ENCODE measurements at places on chromosomes 2 and 18.

DNA sequence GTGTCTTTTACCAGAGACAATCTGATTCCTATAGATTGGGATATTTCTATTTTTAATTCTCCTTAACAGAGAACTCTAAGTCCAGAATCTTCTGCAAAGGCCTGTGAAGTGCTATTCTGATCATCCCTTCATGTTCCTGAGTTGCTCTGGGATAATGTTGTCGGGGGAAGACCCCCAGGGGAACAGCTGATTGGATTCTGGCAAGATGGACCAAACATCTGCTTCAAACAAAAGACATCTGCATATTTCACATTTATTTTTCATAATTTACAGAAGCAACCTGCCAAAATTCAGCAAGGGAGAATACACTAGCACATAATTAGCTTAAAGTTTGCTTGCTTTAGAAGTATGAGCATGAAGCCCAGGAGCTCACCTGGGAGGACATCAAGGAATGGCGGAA is 116.0 kb upstream of the ETAA1 start:
- DNase-seq = no peak

DNA sequence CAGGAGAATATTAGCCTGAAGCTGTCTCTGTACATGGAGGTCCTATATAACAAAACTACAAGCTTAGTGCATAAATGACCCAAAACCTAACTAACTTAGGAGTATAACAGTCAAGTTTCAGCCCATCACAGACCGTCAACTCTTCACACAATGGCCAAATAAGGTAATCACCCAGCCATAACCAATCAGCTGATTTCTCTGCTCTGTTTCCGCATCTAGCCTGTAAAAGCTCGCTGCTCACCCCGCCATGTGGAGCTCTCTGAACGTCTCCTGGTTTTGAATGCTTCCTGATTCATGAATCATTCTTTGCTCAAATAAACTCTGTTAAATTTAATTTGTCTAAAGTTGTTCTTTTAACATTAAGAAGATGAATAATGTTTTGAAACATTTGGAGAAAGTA is 593.6 kb downstream of the TMX3 start:
- no peak for DNase-seq

- no peak for DNase-seq
Measured at GRCh38 chr18:49162226-49162864, 211.6 kb upstream of the SMAD7 start.

GRCh38 chr18:25819746-25820363 is 270.6 kb downstream of the SS18 start:
- DNase-seq = no peak

GRCh38 chr2:144405982-144406788 is 113.7 kb downstream of the ZEB2 start:
- no peak for DNase-seq

DNA sequence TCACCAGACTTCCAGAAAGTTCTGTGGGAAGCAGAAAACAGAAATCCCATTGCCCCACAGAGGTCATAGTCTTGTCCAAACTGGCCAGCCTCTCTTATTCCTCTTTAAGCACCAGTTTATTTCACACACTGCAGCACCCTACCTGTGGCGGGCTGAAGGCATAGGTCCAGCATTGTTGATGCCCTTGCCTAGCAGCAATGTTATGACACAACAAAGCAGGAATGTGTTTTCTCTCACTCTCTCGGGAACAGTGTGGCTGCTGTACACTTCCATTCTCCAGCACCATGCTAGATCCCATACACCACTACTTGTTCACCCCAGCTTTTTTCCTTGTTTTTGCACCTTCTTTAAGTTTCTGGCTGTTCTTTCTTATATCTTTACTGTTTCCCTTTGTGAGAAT is 181.6 kb downstream of the DNAH6 start:
- no peak for DNase-seq

DNA sequence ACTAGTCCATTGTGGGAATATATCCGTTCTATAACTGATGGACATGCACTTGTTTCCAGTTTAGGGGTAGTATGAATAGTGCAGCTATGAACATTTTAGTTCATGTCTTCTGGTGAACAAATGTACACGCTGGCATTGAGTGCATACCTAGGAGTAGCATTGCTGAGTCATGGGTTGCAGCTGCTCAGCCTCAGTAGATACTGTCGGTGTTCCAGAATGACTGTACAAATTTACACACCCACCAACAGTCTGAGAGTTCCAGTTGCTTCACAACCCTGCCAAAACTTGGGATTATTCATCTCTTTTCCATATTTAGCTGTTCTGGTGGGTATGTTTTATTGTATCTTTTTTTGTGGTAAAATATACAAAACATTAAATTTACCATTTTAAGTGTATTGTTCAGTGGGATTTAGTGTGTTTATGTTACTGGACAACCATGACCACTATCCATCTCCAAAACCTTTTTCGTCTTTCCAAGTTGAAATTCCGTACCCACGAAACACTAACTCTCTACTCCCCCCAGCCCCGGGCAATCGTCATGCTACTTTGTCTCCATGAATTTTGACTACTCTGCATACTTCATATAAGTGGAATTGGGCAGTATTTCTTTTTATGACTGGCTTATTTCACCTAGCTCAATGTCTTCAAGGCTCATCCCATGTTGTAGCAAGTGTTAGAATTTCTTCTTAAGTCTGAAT is 281.0 kb downstream of the PRKCE start:
- DNase-seq = peak; percentile 84

- no peak for DNase-seq
Measured at GRCh38 chr2:38560092-38560491, 42.6 kb downstream of the HNRNPLL start.

GRCh38 chr2:215498431-215498830 is 62.6 kb upstream of the FN1 start:
- DNase-seq = peak; percentile 72

DNA sequence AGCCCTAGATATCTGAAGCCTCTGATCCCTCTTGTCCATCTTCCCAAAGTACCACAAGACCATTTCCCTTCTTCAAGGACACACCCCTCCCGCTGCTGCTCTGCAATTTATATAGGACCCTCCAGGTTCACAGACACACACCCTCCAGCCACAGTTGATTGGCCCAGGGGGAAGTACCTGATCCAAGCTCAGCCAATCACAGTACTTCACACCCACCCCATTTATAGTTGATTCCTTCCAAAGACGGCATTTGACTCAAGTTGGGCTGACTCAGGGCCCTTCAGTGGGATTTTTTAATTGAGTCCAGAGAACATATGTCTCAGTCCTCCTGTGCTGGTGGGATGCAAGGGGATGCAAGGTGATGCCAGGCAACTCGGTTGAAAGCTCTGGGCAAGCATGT is 59.2 kb downstream of the GYPC start:
- DNase-seq = no peak

GRCh38 chr2:71849607-71850305 is 297.9 kb downstream of the CYP26B1 start:
- no peak for DNase-seq

DNA sequence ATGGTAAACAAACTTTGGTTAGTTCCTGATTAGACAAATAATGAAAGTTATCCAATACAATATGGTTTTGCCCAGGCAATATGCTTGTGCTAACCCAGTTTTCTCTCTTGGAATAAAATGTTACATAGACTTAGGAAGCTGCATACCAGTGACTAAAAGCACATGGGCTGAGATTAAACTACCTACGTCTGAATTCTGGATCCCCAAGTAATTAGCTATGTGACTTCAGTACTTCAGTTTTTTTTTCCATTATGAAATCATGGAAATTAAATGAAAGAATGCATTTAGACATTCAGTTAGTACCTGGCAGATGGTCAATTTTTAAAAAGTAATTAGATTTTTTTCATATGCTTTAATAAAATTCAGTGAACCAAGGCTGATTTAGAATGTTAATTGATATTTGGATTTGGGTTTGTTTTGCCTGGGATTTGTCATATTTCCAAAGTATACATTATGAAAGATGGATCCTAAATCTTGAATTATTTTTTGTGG is 213.9 kb downstream of the PTH2R start:
- DNase-seq = no peak

- no peak for DNase-seq
Measured at GRCh38 chr2:241514986-241515737, 6.8 kb upstream of the STK25 start.

DNA sequence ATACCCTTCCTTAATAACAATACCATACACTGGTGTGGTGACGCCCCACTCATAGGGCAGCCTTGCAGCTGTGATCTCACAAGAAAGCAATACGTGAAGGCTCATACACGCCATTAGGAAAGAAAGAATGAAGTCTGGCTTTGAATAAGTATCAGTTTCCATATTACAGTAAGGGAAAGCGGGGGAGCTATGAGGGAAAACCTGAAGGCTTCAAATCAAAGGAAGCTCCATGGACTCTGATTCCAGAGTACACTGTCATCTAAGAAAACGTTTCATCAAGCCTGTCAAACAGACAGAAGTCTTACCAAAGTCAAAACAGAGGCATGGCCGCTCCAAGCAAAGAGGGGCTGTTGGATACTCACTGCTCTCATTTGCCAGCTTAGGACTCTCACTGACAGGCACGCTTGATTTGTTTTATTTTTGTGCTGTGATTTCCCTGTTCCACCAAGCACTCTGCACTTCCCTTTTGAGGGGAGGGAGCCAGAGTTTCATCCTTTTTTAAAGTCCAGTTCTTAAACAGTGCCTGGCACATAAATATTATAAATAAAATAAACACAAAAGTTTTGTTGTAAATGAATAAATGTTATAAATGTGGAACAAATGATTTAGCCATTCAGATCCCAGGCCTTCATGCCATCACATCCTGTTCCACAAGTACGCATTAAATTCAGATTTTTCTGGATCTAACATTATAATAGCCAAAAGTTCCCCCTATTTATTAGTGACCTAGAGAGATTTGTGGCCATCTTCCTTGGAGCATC is 221.2 kb downstream of the PIEZO2 start:
- DNase-seq = peak; percentile 36

DNA sequence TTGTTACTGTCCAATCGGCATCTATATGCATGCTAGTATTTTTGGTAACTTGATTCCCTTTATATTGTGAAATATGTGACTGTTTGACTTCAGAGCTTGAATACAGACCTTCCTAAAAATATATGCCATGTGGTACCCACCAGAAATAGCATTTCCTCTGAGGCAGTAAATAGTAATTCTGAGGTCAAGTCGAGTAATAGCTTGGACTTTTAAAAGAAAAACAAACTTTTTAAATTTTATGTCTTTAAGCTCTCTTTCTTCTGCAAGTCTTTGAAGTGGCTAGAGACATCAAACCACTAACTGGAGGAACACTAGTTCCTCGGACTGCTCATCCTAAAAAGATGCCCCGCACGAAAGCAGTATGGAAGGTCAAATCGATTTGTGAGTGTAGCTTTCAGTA is 396.8 kb upstream of the SLC14A2 start:
- no peak for DNase-seq

- DNase-seq = no peak
Measured at GRCh38 chr2:201183365-201183727, 405 bp downstream of the CASP10 start.

GRCh38 chr2:200193331-200193730 is 113.2 kb upstream of the SPATS2L start:
- DNase-seq = no peak

- DNase-seq = no peak
Measured at GRCh38 chr2:135743860-135744259, 2.2 kb downstream of the UBXN4 start.

DNA sequence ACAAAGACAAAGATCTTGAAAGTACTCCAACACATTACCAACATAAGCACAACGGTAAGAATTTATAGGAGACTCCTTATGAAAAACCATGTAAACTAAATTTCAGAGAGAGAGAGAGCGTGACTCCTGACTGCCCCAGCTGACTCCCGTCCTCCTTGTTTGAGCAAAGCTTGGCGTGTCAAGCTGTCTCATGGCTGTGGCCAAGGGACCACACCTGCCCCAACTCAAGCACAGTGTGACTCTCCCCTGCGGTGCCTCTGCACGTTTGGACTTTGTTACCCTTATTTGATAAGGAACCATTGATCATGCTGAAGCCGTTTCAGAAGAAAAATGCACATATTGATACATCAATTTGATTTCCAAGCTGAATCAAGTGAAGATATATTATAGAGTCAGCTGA is 124.8 kb downstream of the COL6A3 start:
- no peak for DNase-seq

DNA sequence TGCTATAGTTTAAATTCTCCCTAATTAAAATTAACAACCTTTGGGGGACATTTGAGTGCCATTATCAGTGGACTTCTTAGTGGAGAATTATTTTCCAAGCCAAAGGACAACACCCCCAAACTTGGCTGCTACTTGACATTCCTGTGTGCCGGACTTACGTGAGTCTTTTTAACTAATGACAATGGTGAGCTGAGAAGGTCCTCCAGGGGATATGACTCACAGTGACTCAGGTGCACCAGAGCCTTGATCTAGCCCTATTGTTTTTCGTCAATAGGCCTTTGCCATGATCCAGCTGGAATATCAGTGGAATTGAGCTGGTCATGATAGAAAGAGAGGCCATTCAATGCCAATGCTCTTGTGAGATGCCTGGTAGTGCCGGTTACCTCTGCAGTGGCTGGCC is 118.1 kb upstream of the CXCR4 start:
- peak; percentile 94 for DNase-seq

Data from astrocyte (in vitro differentiated cells and primary cell).